Adipose tissue (tissue), 3 donors: ENCODE measurements at places on chromosomes 3 and 15. TPM values are rescaled to one million over a fixed set of nuclear protein-coding genes. Genes with fewer than 3 reads are reported as not detected.

KBTBD8 gene
- polyA plus RNA-seq, result 0.23 TPM

RYR3 gene
- polyA plus RNA-seq, result 4.4 TPM

CFAP100 gene
- polyA plus RNA-seq, result not detected

CD47 gene
- polyA plus RNA-seq, result 21.1 TPM

TGM5 gene
- polyA plus RNA-seq, result 0.06 TPM

SLC22A13 gene
- 0.06 TPM for polyA plus RNA-seq

FOXB1 gene
- not detected for polyA plus RNA-seq

GOLGA8O gene
- 0.51 TPM for polyA plus RNA-seq

ALAS1 gene
- 17.1 TPM for polyA plus RNA-seq

GOLGA6L7 gene
- polyA plus RNA-seq, result not detected

EFHB gene
- 3.5 TPM for polyA plus RNA-seq
